Activated CD8-positive, alpha-beta memory T cell treated with anti-CD3 and anti-CD28 coated beads, Interleukin-2, amount 50 U/mL, for 4 hours (primary cell): ENCODE measurements at places on chromosomes 12 and 14.

- peak; percentile 29 for DNase-seq
Measured at GRCh38 chr14:68282479-68283377, 463.1 kb downstream of the RAD51B start.

GRCh38 chr12:46843811-46844210 is 18.0 kb upstream of the SLC38A4 start:
- no peak for DNase-seq

- DNase-seq, result no peak
Measured at GRCh38 chr12:25054076-25054782, 105.3 kb upstream of the BCAT1 start.

DNA sequence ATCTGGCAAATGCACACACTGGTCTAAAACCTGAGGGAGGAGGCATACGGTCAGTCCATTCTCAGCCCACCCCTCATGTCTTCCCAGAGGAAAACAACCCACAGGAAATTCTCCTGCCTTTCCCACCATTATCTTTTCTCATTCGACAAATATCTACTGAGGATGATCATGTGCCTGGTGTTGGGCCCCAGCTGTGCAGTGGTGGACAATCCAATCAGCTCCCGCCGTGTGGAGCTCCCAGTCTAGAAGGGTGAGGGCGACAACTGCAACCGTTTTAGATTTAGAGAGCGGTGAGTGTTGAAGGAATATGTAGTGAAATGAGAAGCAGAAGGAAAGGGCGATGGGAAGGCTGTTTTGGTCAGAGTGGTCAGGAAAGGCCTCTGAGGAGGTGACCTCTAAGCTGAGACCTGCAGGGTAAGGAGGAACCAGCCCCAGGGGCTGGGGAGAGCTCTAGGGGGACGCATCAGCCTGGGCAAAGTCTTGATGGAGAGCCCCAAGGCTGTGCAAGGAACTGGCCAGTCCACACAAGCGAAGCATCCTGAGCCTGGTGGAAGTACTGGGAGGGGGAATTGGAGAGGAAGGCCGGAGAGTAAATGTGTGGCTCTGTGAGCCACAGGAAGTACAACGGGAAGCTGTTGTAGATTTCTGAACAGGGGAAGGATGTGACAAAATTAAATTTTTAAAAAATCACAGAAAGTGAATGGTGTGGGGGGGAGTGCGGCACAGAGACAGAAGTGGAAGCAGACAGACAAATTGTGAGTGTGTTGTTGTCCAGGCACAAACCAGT is 192.8 kb downstream of the NTF3 start:
- DNase-seq, result no peak

DNA sequence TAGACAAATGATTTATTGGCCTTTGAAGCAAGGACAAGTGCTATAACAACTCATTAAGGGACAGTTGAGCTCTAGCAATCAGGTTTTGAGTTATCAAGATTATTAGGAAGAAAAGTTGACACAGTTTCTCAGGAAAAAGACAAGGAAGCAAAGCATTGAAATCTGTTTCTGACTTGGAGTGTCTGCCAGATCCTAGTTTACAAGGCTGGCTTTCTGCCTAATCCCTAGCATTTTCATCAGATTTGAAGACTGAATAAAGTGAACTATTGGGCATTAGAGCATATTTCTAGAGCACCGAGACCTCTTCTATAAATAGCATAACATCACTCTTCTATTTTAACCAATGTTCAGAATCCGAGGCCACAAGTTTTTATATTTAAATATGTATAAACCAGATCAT is 7.0 kb downstream of the SYT1 start:
- DNase-seq, result no peak

- DNase-seq, result no peak
Measured at GRCh38 chr12:48003226-48004052, 837 bp downstream of the COL2A1 start.

- DNase-seq, result no peak
Measured at GRCh38 chr12:65622056-65622455, 202.2 kb upstream of the HMGA2 start.
